ENCODE measurements at places on chromosomes 5 and 9. TPM values are rescaled to one million over a fixed set of nuclear protein-coding genes. Genes with fewer than 3 reads are reported as not detected.

The ZNF608 gene
- 50.2 TPM for total RNA-seq

DNA sequence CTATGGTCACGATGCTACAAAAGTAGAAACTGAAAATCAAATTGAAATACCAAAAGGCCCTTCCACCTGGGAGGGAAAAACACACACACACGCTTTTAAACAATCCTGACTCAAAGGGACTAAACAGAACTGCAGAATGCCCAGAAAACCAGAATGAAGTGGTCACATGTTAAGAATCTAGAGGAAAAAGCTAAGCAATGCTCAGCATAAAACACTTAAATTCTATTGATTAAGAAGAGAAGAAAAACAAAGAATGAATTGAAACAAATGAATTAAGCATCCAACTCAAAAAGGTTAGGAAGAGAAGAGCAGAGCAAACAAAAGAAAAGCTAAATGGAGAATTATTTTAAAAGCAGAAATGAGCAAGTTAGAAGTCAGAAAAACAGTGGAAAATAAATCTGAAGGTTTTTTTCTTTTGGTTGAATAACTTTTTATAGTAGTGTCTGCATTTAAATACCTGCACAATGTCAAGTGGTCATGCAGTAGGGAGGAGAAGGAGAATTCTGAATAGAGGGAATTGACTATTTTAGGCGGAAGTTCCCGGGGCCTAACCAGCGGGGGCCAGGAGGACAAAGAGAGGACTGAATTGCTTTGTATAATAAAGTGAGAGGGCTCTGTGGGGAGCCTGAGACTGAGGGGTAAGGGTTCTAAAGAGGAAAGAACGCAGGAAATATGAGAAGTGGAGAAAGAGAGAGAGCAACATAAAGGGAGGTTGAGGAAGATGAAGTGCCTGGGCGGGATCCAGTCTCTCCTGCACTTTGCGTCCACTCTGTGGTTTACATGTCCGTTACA lies 146.8 kb downstream of the ATPSCKMT start:
- no peak for DNase-seq

GRCh38 chr9:34398875-34399274 lies 22.2 kb upstream of the MYORG start:
- DNase-seq, result no peak

The ENC1 gene
- 72.5 TPM for total RNA-seq

DNA sequence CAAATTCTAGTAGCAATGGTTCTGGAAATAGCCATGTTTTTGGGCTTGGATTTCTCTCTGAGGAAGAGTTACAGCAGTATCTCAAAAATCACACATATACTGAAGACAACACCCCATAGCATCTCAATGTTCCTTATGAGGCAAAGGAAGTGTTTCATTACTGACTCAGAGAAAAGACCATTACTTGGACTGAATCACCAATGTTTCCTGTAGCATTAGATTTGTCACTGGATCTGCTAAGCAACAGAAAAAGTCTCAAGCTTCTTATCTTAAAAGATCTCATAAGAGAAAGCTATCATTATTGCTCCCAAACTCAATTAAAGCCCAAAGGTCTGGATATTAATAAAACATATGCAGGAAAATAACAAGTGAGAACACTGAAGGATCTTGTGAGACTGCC lies 272.4 kb downstream of the ADAMTS6 start:
- DNase-seq, result peak; percentile 80

The FBN2 gene
- 31.9 TPM for total RNA-seq

DNA sequence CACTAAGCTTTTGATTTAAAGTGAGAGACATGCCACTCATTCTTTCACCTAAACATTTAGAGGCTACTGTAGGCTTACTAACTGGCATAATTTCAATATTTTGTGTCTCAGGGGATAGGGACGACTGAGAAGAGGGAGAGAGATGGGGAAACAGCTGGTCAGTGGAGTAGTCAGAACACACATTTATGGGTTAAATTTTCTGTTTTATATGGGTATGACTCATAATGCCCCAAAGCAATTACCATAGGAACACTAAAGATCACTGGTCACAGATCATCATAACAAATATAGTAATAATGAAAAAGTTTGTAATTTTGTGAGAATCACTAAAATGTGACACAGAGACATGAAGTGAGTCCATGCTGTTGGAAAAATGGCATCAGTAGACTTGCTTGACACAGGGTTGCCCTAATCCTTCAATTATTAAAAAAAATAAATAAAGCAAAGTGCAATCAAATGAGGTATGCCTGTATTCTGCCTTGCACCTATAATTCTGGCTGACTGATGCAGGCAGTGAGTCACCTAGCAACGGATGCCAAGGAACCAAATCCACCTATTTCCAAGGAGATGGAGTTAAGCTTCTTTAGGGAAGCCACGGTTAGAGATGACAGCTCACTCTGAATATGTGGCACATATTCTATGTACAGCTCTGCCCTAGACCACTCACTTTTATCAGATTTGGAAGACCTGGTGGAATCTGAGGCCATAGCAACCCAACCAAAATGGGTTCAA lies 166.1 kb downstream of the MARCHF11 start:
- DNase-seq, result no peak

The NRARP gene
- 8.4 TPM for total RNA-seq

DNA sequence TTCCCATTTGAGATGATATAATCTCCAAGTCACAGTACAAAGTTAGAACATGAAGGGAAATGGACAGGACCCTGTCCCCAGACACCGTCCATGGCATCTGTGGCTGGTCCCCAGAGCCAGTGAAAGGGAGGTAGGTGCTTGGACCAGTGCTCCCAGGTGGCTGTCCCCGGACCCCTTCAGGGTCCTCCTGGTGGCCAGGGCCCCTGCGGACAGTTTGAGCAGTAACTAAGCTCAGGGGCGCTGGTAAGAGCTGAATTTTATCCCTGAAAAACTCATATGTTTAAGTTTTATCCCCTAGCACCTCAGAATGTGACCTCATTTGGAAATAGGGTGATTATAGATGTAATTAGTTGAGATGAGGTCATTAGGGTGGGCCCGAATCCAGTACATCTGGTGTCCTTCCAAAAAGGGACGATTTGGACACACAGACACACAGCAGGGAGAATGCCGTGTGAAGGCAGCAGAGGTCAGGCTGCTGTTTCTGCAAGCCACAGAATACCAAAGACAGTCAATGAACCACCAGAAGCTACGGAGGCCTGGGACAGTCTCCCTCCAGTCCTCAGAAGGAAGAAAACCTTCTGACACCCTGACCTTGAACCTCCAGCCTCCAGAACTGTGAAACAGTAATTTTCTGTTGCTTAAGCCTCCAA lies 185.0 kb downstream of the ATPSCKMT start:
- DNase-seq, result no peak

DNA sequence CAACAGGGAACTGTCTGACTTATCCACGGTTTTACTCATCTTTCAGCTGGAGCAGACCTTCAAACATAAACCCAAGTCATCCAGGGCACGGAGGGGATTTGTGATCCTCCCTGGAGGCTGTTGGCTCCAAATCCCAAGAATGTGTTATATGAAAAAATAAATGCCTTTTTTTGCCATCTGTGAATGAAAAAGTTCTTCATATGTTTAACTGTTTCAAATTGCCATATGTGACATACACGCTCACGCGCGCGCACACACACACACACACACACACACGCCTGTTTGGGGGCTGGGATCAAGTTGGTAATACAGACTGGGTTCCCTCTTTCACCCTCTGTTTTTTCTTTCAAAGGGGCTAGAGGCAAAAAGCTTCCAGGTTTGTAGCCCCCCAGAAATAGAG lies 164.4 kb upstream of the EFNA5 start:
- DNase-seq, result no peak

- DNase-seq, result no peak
Observed at GRCh38 chr5:53067641-53068040, 41.9 kb downstream of the MOCS2 start.

The P4HA2 gene
- 77.5 TPM for total RNA-seq

The SLC2A6 gene
- 51.8 TPM for total RNA-seq

DNA sequence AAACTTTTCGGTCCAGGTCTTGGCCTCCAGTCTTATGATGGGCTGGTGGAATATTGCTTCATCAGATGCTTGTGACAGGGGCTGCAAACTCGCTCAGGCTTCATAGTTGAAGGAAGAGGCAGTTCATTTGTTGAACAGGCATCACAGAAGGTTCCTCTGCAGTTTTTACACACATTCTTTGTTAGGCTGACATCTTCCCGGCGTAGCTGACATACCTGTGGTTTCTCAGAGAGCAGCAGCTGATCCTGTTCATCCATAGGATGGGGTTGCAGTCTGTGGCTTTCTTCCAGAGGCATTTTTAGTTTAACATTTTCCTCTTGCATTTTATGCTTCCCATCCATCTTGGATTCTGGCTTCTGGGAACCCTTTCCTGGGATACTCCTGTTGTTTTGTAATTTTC lies 1255.2 kb downstream of the EFNA5 start:
- DNase-seq, result peak; percentile 35

Data from kidney epithelial cell (primary cell).